ENCODE measurements at places on chromosomes 11 and 22.
A peak's percentile ranks its signal among the peaks of the same experiment; 100 is the strongest.

GRCh38 chr11:118090545-118091162 is 3.9 kb upstream of the SMIM35 start:
- DNase-seq, result no peak

DNA sequence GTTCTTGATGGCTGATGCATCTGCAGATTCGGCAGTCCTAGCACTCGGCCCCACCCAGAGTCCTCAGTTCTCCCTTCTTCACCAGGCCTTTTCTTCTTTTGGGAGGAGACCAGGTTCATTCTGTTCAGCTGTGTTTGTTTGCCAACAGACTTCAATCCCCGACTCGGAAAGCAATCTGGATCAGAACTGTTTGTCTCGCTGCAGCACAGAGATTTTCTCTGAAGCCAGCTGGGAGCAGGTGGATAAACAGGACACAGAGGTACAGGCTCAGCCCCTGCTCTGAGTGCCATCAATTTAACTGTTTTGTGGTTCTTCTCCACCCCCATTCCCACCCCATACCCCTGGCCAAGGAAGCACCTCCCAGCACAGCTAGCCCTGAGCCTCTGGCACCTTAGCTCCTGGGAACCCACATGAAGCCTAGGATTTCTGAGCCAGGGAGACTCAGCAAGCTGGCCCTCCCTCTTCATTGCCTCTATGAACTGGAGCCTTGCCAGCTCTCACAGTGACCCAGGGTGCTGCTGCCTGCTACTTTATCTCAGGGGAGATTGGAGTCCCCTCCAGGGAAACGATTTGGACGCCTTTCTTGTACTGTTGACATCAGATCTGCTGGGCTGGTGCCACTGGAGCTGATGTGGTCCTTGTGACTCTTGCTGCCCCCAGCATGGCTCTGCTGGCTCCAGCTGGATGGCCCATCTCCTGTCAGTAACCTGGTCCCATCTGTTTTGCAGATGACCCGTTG is 58.2 kb upstream of the HORMAD2 start:
- no peak for DNase-seq

GRCh38 chr11:121449123-121449522 is 3.0 kb upstream of the SORL1 start:
- DNase-seq, result no peak

DNA sequence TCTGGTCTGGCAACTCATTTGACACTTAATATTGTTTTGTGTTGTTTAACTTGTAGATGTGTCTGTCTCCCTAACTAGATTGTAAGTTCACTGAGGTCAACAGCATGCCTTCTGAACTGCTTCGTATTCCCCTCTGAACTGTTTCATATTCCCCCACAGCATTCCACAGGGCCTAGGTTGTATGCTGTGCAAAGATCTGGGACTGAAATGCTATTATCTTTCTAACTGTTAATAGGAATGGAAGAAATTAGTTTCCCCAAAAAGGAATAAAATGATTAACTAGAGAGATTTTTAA is 38.2 kb downstream of the ZNRF3 start:
- DNase-seq, result no peak

DNA sequence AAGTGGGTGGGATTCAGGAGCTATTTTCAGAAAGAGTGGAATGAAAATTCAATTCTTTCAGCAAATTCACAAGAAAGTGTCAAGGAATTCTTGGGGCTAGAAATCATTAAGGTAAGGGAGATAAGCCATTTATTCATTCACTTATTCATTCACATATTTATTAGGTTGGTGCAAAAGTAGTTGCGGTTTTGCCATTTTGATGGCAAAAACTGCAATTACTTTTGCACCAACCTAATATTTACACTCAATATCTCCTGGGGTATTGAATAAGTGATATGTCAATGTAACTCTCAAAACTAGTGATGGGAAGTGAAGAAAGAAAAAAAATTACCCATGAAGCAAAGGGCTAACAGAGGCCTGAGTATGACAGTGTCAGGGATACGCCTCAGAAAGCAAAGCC is at the start of gene OR10W1:
Gene OR10W1, minus strand, starts transcription at position 119 of the 400 bp plus-strand sequence. CDS start 402 bp downstream, outside the sequence.
- DNase-seq, result no peak

- peak; percentile 53 for DNase-seq
Observed at GRCh38 chr11:17760102-17761029, 25.8 kb downstream of the KCNC1 start.

DNA sequence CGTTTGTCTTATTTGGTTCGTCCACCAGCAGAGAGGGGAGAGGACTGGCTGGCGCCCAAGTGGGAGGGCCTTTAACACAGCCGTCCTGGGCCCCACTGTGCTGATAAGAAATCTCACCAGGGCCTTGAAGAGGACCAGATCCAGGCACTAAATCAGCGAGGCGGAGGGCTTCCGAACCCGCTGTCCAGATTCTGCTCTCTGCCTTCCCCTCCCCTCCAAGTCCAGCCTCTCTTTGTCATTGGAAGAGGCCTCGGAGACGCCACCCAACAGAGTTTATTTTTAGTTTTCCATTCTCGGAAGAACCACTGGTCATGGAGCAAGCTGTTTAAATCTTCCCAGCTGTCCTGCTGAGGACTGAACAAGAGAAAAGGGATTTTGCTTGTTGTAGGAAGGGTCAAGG is 9.3 kb upstream of the FXYD6 start:
- DNase-seq, result peak; percentile 68

DNA sequence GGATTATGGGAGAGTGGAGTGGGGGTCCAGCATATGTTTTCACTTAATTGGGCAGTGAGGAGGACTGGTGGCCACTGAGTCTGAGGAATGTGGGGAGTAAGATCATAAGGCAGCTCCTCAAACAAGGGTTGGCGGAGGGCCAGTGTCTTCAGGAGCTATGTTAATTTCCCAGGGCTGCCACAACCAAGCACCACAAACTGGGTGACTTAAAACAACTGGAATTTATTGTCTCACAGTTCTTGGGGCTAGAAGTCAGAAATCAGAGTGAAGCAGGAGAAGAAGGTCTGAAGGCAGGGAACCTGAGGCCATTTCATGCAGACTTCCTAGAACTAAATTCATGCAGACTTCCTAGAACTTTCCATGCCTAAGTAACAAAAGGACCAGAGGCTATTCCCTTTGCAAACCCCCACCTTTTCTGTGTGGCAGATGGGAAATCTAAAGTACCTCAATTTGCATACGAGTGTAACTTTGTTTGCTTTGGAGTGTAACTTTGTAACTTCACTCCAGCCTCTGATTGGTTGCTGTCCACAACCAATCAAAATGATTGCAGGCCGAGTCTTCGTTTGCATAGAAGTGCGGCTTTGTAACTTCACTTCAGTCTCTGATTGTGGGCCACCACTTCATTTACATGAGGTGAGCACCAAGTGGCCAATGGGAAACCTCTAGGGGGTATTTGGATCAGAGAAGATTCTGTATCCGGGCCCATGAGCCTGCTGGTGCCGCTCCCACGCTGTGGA is 50.5 kb upstream of the ZBED5 start:
- DNase-seq, result no peak

DNA sequence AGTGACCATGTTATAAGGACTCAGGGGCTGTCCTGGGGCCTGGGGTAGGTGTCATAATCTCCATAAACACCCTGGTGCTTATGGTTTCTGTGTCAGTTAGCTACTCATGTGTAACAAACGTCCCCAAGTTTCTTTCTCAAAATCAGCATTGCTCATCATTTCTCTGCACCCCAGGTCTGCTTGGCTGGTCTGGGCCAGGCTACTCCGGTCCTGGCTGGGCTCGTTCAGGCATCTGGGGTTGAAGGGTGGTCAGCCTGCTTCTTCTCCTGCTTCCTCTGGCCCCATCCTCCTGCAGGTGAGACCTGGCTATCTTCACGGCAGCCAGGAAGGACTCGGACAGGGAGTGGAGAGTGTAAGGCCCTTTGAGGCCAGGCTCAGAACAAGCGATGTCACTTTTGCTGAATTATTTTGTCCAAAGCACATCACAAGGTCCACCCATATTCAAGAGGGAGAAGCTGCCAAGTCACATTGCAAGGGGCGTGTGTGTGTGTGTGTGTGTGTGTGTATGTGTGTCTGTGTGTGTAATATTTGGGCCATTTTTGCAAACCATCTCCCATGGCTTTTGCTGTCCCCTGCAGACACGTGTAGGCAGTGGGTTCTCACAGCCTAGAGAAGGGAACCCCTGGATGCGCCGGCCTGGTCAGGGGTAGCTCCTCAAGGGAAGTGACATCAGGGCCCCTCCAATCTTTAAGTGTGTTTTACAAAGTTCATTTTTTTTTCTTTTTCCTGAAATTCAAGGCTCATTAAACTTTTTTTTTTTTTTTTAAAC is 535.8 kb downstream of the TBC1D22A start:
- DNase-seq, result no peak

DNA sequence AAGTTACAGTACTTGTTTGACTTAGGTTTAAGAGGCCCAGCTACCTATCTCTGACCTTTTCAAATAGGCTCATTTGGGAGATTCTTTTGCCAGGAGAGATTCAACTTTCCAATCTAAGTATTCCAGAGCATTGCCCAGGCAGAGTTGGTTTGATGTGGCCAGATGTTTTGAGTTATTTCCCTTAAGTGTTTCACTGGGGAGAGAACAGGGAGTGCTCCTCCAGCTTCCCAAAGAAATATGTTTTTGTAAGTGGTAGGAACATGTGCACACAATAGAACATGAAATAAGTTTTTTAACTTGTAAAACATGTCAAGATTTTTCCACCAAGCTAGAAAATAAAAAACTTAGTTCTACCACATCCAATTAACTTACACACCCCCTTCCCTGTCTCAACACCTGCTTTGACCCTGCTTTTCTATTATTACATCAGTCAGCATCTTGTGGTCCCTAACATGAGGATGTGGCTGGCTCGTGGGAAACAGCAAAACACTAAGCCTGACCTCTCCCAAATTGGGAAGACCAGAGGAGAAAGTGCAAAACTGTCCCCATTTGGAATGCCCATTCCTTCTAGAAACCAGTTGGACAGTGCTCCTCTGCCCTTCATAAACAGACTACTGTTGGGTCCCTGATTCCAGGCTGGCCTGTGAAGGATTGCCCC is 70.4 kb upstream of the RASSF10 start:
- DNase-seq, result no peak

Measured in SK-N-DZ (cell line).